ENCODE measurements at places on chromosomes 4 and X.

GRCh38 chr4:7208509-7209451 lies 16.4 kb downstream of the SORCS2 start:
- DNase-seq: no peak

DNA sequence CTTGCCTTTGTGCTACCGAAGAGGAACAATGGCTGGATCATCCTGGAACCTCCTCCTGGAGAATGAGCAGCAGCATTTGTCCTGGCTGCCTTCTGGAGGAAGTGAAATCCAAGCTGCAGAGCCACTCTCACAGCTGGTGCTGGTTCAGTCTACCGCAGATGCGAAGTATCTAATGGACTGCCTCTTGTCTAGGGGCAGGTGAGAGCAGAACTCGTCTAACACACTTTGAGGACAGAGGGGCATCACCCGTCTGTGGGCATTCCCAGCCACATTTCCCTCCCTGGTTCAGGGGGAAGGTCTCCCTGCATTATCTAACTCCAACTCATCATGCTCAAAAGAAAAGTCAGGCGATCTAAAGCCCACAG lies 338.2 kb upstream of the GATB start:
- DNase-seq: no peak

- no peak for DNase-seq
These were observed 142.6 kb downstream of the EGF start for GRCh38 chr4:110055158-110055768.

DNA sequence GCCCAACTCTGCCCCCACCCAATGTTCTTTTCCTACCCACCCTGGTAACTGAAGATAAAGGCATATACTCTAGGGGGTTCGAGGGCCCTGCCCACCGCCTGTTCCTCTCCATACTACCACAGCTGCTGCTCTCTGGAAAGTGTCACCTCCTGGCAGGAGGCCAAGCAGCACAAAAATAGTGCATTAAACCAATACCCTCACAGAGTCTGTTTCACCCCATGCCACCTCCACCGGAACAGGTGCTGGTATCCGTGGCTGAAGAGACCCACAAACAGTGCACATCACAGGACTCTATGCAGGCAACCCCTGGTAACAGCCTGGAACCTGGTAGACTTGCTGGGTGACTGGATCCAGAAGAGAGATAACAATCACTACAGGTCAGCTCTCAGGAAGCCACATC lies 85.1 kb upstream of the CTSO start:
- no peak for DNase-seq
